ENCODE measurements at places on chromosomes 5 and 9. TPM values are rescaled to one million over a fixed set of nuclear protein-coding genes. Genes with fewer than 3 reads are reported as not detected.

DNA sequence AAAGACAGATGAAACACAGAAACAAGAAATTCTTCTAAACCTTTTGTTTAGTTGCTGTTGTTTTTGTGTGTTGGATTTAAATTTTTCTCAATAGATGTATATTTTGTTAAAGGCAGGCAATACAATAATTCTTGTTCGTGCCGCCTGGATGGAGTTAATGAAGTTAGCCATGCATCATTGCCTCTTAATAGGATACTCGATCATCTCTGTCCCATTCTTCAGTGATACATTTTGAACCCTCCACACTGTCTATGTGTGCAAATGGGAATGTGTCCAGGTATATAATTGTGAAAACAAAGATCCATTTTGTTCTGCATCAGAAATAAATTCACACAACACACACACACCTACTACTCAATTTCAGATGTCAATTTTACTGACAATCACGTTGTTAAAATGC lies 186.6 kb upstream of the ADAMTS16 start:
- H3K27ac ChIP-seq: no peak overlapping the region
- DNase-seq: no peak
- H3K4me3 ChIP-seq: no peak overlapping the region
- peaks cover 10% of the 10 kb centered on the region for H3K27me3 ChIP-seq
- H3K36me3 ChIP-seq: no peaks in the 10 kb centered on the region
- H3K4me1 ChIP-seq: no peaks in the 10 kb centered on the region

NAIP gene
- total RNA-seq: 2.1 TPM

DNA sequence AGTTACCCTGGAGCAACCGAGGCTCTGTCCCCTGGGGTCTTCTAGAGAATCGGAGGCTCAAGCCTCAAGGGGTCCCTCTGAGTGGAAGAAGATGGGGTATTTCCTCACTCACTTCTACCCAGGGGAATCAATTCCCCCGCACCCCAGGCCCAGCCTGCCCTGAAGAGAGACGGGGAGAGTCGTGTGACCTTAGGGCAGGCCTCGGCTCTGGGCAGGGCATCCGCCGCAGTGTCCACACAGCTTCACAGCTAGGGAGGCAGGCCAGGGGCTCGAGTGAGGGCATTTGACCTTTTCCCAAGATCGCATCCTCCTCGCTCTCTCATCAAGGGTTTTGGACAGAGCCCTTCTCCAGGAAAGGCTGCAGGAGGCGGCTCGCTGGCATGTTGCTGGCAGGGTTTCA lies 57.9 kb upstream of the CNOT6 start:
- no peak overlapping the region for H3K4me3 ChIP-seq
- H3K36me3 ChIP-seq: no peaks in the 10 kb centered on the region
- H3K27ac ChIP-seq: no peak overlapping the region
- H3K4me1 ChIP-seq: peaks cover 2% of the 10 kb centered on the region
- H3K27me3 ChIP-seq: no peaks in the 10 kb centered on the region

PCDHB13 gene
- 0.80 TPM for total RNA-seq

DNA sequence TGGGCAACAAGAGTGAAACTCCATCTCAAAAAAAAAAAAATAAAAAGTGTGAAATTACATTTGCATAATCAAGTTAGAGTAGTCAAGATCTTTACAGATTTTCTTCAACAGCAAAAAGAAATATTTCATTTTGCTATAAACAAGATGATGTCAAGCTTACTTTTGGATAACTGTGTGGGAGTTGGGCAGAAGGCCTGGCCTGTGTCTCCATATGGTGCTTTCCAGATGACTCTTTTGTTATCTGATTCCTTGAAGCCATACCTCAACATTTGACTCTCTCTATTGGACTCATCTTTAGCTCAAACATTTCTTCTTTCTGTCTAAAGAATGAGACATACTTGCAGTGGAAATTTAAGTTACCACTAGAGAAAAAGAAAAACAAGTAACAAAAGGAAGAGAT lies 246.8 kb downstream of the MSX2 start:
- H3K36me3 ChIP-seq: no peaks in the 10 kb centered on the region
- DNase-seq: no peak
- no peak overlapping the region for H3K27ac ChIP-seq
- H3K4me1 ChIP-seq: no peaks in the 10 kb centered on the region
- no peak overlapping the region for H3K4me3 ChIP-seq

GRCh38 chr9:15553528-15553898 lies 670 bp downstream of the CCDC171 start:
- H3K4me3 ChIP-seq: peak overlapping the region; percentile 80
- peaks cover 18% of the 10 kb centered on the region for H3K4me1 ChIP-seq
- no peak overlapping the region for H3K27ac ChIP-seq
- no peaks in the 10 kb centered on the region for H3K36me3 ChIP-seq
- no peak for DNase-seq

- no peak overlapping the region for H3K4me3 ChIP-seq
- DNase-seq: no peak
- no peak overlapping the region for H3K27ac ChIP-seq
Observed at GRCh38 chr9:23615569-23615968, 210.5 kb downstream of the ELAVL2 start.

- no peaks in the 10 kb centered on the region for H3K4me1 ChIP-seq
- DNase-seq: no peak
- H3K4me3 ChIP-seq: no peak overlapping the region
Observed at GRCh38 chr9:110319781-110320492, 17.7 kb downstream of the TXNDC8 start.
